ENCODE measurements at places on chromosomes 11 and 22. TPM values are rescaled to one million over a fixed set of nuclear protein-coding genes. Genes with fewer than 3 reads are reported as not detected.
A peak's percentile ranks its signal among the peaks of the same experiment; 100 is the strongest.

OR5A1 gene
- total RNA-seq = not detected

SYT8 gene
- total RNA-seq = 10.7 TPM

C11orf65 gene
- 1.9 TPM for total RNA-seq

ARFGAP2 gene
- total RNA-seq = 175 TPM

MAP4K2 gene
- 16.1 TPM for total RNA-seq

ISX gene
- not detected for total RNA-seq

DNA sequence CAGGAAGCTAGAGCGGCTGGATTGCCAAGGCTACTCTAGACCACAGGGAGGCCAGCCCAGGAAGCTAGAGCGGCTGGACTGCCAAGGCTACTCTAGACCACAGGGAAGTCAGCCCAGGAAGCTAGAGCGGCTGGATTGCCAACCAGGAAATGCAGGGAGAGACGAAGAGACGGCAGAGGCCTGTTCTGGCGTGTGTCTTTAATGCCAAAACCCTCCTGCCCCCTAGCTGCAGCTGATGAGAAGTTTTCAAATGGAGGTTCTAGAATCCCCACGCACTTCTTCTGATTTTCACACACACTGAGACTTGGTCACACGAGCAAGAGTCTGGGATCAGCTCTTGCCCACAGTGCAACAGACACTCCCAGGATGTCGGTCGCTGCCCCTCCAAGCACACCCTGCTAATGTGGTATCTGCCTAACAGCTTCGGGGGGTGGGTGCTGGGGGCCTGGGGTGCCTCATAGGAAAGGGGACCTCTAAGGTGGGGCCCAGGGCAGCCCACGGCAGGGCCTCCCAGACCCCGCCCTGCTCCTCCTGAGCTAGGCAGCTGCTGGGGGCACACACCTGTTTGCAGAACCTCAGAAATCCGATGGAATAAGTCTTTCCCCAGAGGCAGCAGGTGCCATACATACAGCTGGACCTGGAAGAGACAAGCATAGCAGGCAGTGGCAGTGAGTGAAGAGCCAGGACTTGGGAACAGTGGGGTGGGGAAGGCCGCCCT, 28.5 kb downstream of the MAFF start:
- DNase-seq = peak; percentile 68

DNA sequence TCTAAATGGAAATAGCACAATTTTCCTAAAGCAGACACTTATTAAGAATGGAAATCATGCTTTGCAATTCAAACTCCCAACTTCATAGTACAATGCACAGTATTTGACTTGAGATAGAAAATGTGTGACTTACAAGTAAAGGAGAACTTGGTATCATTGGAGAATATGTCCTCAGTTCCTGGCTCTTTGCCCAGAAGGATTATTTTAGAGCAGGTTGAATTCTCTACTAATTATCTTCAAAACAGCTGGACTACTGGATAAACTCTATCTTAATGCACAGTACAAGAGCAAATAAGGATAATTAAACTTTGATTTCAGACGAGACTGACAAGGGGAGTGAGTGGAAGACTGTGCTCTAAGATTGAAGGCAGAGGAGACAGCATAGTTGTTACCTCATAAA, 839.4 kb downstream of the OPCML start:
- no peak for DNase-seq

- DNase-seq = no peak
Measured at GRCh38 chr11:2563213-2564007, 118.6 kb downstream of the KCNQ1 start.

DNA sequence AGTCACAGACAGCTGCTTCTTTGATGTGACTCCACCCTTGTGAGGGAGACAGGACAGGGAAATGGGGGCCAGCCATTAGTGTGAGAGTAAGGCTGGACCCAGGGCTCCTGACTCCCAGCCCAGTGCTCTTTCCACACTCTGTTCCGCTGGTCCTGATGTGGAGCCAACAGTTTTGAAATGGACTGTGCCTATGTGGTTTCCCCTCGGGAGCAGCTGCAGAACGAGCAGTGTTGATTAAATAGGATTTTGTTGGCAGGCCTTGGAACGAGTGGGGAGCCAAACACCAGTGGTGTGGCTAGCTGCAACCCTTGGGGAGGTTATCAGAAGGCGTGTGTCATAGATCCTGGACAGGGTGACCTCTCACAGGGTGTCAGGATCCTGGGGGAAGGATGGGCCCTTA, 66.5 kb upstream of the AMPD3 start:
- no peak for DNase-seq

DNA sequence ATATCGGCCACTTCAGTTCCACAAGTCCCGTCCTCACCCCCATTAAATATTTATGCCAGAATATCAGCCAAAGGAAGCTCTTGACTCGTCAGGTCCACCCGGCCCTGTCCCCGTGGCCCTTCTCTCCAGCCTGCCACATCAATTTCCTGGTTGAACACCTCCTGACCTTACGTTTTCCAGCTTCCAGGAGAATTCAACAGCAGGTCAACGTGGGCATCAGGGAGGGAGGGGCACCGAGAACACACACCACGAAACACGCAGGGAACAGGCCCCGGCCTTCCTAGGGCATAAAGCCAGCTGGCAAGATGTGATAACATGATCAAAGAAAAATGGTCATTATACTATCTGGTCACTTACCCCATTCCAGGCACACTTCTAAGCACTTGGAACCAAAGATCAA, 15.3 kb downstream of the SULT4A1 start:
- DNase-seq = no peak

- DNase-seq = no peak
Measured at GRCh38 chr11:71482746-71483364, 29.9 kb downstream of the NADSYN1 start.

- DNase-seq = no peak
Measured at GRCh38 chr11:33634291-33634834, 66.3 kb downstream of the C11orf91 start.

- no peak for DNase-seq
Measured at GRCh38 chr22:22040472-22040871, 57.9 kb upstream of the TOP3B start.

DNA sequence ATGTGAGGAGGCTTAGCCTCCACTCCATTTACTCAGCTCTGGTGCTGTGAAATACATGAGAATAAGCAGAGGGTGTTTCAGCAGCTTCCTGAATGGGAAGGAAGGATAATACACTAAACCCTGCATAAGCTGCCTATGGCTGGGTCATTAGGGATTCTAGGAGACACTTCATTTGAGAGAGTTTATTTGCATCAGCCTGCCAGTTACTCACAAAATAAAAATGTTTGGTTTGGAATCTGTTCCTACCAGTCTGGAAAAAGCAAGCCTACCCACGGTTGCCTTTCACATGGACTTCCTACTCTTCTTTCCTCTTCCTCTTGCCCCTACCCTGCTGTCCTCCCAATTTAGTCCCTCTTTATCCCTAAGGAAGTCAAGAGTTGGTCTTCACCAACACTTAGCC, 20.5 kb downstream of the SLC1A2 start:
- no peak for DNase-seq

DNA sequence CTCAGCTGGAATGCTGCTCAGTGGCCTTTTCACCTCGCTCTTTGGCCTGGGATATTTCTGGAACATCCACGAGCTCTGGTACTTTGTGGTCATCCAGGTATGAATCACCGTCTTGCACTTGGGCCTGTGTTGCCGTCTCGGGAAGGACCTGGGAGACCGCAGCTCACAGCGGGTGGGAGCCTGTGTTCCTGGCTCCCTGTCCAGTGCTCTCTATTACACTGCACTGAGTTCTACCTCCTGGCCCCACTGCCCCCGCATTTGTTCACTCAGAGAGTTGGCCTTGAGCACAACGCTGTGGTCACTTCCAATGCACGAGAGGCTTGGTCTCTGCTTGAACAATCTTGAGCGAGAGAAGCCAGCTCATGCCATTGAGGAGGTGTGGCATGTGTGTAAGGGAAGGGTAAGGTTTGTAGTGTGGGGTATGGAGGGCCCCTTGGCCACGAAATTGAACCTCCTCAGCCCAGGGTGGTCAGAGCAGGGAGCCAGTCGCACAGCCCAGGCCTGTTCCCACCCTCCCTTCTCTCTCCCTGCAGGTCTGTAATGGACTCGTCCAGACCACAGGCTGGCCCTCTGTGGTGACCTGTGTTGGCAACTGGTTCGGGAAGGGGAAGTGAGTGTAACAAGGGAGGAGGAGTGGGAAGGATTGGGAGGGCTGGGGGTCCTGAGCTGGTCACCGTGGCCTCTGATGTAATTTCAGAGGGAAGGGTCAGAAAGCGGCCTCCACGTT, 16.2 kb downstream of the SLC37A2 start:
- no peak for DNase-seq

- DNase-seq = no peak
Measured at GRCh38 chr22:35230839-35231584, 26.3 kb upstream of the HMGXB4 start.

Measured in breast epithelium (tissue), 4 donors.